ENCODE measurements at places on chromosomes 12 and 14. TPM values are rescaled to one million over a fixed set of nuclear protein-coding genes. Genes with fewer than 3 reads are reported as not detected.
A peak's percentile ranks its signal among the peaks of the same experiment; 100 is the strongest.

SCN8A gene
- 0.02 TPM for total RNA-seq

DNA sequence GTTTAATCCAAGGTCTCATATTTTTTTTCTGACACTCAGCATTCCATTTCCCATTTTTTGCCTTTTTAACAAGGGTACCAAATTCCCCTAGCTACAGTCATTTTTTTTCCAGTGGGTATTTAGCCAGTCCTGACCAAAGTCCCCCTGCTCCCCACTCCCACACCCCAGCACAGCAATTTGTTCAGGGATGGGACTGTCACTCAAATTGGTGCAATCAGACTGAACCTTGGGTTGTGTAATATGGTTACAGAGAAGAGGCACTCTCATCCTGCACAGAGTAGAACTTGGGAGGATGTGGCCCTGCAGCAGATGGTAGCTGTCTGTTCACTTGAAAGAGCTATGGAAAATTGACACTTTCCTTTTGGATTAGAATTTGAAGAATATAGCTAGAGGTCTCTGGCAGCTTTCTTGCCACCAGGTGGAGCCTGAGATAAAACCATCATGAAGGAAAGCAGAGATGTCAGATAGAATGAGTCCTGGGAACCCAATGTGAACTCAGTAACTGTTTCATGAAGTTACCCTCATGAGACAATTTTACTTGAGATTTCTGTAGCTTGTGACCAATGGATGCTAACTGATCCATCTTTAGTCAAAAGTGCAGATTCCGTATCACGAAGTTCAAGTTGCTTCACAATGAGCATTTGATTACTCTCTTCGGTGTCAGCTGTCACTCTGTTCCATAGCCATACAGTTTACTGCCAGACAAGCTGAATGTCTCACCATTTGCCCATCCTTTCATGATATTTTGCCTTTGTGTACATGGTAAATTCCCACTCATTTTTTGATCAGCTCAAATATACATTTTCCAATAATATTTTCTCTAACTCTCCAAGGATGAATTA lies 394.0 kb upstream of the SYT1 start:
- peak; percentile 57 for DNase-seq

- DNase-seq = peak; percentile 59
Measured at GRCh38 chr12:119938049-119938667, 50.9 kb upstream of the BICDL1 start.

- no peak for DNase-seq
Measured at GRCh38 chr14:104927901-104928300, 3.2 kb downstream of the PLD4 start.

FAM222A gene
- 0.78 TPM for total RNA-seq

KRT73 gene
- total RNA-seq = not detected

DNA sequence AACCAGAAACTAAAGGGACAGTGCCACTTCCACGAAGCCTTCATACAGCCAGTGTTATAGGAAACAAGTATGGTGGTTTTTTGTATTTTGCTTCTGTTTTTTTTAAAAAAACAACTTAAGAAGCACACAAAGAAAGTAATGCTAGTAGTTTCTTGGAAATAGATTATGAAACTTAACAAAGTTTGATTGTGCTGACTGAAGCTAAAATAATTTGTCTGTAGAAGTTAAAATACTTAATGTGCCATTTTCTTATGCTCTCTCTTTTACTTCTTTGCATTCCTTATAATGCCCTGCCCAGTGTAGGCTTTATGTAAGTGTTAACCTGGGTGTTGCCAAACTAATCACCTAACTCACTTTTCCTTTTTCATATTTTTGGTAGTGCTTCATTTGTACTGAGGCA lies 16.4 kb downstream of the HCFC2 start:
- DNase-seq = no peak

PUS1 gene
- 42.2 TPM for total RNA-seq

DNA sequence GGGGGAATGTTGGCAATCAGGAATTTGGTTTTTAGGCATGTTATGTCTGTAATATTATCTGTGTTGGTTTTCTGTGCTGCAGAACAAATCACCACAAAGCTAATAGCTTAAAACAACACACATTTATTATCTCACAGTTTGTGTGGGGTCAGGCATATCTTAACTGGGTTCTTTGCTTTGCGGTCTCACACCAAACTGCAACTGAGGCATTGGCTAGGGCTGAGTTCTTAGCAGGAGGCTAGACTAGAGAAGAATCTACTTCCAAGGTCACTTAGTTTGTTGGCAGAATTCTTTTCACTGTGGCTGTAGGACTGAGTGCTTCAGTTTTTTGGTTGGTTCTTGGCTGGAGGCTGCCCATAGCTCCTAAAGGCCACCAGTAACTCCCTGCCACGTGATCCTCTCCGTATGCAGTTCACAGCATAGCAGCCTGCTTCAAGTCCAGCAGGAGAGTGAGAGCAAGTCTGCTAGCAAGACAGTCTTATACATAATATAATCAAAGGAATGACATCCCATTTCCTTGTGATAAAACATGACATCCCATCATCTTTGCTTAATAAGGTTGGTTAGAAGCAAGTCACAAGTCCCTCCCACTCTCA lies 21.6 kb downstream of the ATF1 start:
- DNase-seq = no peak

DNA sequence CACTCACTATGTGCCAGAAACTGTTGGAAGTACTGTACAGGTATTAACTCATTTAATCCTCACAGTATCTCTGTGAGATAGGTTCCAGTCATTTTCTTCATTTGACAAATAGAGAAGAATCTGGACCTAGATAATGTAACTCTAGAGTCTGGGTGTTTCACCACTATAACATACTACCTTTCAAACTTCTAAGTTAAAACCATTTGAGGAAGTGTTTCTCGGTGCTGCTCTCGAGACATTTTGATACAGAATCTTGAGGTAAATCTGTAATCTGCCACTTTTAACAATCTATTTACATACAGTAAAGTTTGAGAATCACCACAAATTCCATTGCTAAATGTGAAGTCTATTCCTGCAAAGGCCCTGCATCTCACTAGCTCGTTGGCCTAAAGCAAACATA lies 8.8 kb downstream of the OLR1 start:
- DNase-seq = no peak

DNA sequence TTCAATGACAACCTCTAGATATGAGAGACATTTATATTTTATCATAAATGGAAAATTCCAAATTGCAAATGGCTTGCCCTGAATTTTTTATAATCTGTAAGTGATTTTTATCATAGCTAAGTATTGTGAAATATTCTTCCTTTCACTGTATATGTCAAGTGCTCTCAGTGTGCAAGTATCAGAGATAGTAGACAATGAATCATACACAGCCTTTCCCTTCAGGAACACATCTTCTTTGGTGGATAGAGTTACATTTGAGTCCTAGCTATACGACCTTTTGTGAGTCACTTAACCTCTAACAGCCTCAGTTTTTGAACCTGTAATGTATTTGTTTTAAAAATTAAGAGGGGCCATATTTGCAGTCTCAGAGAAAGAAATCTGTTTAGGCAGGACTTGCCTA lies 350.7 kb upstream of the SEL1L start:
- DNase-seq = no peak

DNA sequence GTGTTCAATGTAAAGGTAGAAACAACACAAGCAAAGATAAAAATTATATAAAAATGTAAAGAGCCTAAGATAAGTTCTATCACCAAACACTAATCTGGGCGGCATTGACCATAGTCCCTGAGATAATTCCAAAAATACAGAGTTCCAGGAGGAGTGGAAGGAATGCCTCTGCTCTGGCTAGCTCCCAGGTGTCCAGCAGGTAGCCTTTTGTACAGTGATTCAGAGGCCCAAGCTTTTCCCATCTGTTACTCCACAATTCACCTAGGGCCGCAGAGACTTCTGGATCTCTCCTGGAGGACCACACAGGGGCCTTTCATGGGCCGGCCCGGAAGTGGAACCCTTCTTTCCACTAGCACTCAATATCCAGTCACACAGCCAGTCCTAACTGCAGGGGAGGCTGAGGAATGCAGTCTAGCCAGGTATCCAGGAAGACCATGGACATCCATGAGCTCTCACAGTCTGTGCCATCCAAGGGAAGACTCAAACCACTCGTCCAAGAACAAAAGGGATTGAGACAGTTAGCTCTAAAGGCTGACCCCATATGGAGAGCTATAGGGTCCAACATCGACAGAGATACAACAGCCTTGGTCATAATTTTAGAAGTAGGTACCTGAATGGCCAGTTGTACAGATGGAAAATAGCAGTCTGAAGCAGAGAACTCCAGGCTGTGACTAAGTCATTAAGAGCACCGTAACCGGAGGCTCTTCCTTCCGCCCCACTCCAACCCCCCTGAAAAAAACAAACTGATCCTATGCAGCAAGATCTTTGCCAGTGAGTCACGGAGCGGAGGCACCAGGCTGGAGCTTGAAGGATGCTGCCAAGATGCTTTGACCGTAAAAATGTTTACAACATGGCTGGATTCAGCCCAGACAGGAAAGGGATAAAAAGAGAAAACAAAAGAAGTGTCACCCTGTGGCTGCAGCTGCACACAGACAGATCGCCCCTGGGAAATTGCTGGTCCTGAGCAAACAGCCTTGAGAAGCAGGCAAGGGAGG lies 204.8 kb downstream of the NUAK1 start:
- DNase-seq = peak; percentile 28

- DNase-seq = no peak
Measured at GRCh38 chr14:90692061-90692460, 124.2 kb downstream of the TTC7B start.

KLRK1 gene
- total RNA-seq = not detected

- DNase-seq = no peak
Measured at GRCh38 chr14:23172096-23172495, 11.4 kb downstream of the SLC7A8 start.

DNA sequence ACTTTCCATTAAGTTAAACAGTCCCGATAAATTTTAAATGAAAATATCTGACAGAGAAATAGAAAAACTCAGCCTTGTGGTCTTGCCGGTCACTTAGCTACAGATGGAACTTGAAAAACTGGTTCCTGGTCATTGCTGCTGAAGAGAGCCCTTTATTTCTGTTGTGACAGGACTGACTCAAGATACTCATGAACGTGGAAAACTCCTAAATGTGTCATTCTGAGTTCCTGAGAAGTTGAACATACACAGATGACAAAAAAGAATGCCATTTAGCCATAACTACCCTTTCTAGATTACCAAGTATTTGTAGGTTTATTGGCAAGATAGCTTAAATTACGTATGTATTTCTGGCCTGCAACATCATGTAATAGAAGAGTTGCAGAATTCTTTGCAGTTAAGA lies 134.2 kb downstream of the HMGA2 start:
- DNase-seq = no peak

- no peak for DNase-seq
Measured at GRCh38 chr14:26427097-26427496, 170.7 kb downstream of the NOVA1 start.

- DNase-seq = no peak
Measured at GRCh38 chr14:75717729-75718128, 56.7 kb downstream of the TTLL5 start.

JAG2 gene
- total RNA-seq = 6.3 TPM

GRCh38 chr12:121678716-121679300 lies 9.4 kb upstream of the MORN3 start:
- no peak for DNase-seq

TAS2R19 gene
- total RNA-seq = 1.9 TPM

DNA sequence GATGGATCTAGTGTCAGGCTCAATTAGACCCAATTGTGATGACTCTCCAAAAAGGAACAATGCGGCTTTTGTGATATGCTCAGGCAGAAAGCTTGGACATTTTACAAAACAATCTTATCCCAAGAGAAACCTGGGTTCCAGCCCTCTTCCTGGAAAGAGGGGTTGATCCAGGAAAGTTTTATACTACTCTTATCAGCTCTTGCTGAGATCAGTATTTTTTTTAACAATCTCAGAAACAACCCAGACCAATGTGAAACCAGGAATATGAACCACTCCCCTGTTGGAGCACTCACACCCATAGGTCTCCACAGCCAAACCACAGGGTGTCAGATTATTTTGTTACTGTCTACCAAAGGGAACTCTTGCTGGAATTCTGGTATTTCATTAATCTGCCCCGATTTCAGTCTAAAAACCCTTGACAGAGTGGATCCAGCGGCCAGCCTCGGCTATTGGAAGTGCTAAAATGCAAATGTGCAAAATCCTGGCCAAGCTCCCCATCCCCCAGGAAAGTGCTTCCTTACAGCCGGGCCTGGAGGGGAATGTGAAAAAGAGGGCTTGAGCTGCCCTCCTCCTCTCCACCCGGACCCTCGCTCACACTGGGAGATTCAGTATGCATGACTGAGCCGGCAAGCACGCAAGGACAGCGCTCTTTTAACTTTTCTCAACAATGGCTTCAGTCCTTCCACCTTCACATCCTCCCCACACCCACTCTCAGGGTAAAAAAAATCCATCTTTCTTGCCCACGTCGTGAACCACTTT lies 4.0 kb downstream of the FBXL14 start:
- no peak for DNase-seq

DNA sequence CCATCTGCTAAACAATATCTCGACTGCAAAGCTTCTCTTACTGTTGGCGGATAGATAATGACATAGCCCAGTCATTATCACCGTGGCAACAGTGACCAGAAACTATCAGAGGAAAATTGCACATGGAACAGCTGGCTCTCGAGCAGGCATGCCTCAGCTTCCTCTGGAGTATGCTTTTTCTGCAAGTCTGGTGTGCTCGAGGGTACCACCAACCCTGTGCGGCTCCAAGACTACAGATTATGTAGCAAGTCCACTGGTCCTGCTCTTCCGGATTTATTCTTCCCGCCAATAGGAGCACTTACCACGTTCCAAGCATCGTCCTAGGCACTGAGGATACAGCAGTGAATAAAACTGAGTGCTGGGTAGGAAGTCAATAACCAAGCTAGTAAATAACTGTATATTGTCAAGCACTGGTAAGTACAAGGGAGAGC lies 1.4 kb upstream of the GLRX5 start:
- no peak for DNase-seq

NFATC4 gene
- total RNA-seq = 23.6 TPM

AQP6 gene
- total RNA-seq = 0.17 TPM

GRCh38 chr14:57753821-57754220 lies 112.1 kb downstream of the SLC35F4 start:
- DNase-seq = no peak

GRCh38 chr14:96734076-96734622 lies 63.0 kb upstream of the VRK1 start:
- no peak for DNase-seq

GLI1 gene
- 5.0 TPM for total RNA-seq

CLEC2A gene
- total RNA-seq = not detected

GRCh38 chr14:80003138-80003537 lies 208.2 kb downstream of the DIO2 start:
- peak; percentile 57 for DNase-seq

- no peak for DNase-seq
Measured at GRCh38 chr12:98750511-98750910, 105.4 kb downstream of the APAF1 start.

- DNase-seq = no peak
Measured at GRCh38 chr14:62301080-62301479, 538.9 kb downstream of the SNAPC1 start.

DPPA3 gene
- not detected for total RNA-seq
